ENCODE measurements at places on chromosomes 3 and 15.
A peak's percentile ranks its signal among the peaks of the same experiment; 100 is the strongest.

DNA sequence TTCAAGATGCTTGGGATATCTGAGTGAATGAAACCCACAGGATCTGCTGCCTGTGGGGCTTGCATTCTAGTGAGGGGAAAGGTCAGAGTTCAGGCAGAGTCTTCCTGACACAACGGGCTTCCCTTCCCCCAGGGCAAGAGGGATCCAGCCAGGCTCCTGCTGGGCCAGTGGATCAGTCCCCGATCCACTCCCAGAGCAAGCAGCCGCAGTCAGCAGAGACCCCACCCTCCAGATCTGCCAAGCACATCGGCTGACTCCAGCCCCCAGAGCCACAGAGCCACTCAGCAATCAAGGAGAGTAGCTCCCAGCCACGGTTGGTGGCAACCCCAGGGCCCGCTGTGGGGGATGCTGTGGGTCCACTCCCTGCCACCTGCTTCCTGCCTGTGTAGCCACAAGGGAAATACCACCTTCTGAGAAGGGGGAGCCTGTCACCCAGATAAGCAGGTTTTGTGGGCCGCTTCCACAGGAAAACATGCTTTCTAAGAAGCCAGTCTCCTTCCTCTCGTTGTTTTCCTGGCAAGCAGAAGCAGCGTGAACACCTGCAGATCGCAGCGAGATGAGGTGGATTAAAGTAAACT is 44.9 kb downstream of the CPN2 start:
- DNase-seq = no peak

- DNase-seq = no peak
Measured at GRCh38 chr3:12748477-12748876, 10.6 kb downstream of the TMEM40 start.

GRCh38 chr3:42872718-42873117 is 3.0 kb downstream of the CYP8B1 start:
- DNase-seq = no peak

- DNase-seq = no peak
Measured at GRCh38 chr3:195868866-195869412, 39.4 kb downstream of the TNK2 start.

GRCh38 chr3:77040216-77040615 is 317 bp downstream of the ROBO2 start:
- no peak for DNase-seq

- DNase-seq = no peak
Measured at GRCh38 chr3:113590983-113591382, 58.6 kb downstream of the SIDT1 start.

GRCh38 chr3:130795396-130795795 is 48.8 kb upstream of the PIK3R4 start:
- DNase-seq = no peak

DNA sequence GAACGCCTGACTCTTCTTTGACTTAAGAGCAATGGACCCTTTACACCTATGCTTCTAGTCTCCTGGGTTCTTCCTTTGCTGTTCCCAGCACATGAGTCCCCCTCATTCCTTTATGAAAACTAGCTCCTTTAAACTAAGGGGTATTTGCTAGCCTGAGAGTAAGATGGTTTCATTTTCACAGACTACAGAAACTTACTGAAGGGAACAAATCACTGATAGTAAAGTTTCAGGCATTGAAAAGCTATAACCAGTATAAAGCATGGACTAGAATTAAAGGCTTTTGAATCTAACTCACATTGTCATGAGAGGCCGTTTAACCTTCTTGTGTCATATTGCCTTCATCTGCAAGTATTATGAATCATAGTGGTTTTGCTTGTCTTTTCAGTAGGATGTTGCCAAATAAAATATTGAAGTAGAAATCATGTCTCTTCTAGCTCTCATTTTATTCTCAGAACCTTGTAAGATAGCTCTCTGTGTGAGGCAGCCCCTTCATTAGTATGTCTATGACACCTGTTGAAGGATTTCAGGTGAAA is 765.9 kb downstream of the NR2F2 start:
- no peak for DNase-seq

GRCh38 chr15:44010089-44010488 is 183.3 kb downstream of the WDR76 start:
- peak; percentile 32 for DNase-seq

DNA sequence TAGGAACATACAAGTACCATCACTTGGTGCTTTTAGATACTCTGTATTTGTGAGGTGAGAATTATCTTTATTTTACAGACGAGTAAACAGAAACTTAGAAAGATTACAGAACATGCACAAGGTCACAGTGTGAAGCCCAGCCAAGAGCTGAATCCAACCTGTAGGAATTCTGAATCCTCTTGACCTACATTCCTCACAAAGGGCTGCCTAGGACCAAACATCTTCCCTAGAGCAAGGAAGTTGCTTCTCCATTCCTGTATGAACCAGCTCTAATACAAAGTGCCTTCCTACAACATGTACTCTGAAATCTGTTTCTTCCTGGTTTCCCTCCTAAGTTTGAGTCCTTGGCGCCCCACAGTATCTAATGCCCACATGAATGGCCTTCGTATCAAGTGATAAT is 2.9 kb downstream of the HDGFL3 start:
- no peak for DNase-seq

DNA sequence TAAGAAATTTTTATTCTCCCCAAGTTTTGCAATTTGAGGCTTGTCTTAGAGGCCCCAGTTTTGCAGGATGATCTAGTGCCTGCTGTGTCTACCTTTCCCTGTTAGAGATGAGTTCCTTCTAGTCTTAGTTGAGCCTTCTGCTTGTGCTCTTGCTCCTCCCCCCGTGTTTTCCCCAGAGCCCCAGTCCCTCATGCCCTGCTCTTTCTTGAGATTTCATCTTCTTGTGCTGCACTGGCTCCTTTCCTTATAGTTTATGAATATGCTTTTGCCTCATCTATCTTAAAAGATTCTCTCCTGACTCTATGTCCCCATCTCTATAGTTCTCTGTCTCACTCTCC is 4.7 kb downstream of the GAP43 start:
- no peak for DNase-seq

GRCh38 chr3:42755681-42756578 is 17.1 kb downstream of the CCDC13 start:
- peak; percentile 31 for DNase-seq

DNA sequence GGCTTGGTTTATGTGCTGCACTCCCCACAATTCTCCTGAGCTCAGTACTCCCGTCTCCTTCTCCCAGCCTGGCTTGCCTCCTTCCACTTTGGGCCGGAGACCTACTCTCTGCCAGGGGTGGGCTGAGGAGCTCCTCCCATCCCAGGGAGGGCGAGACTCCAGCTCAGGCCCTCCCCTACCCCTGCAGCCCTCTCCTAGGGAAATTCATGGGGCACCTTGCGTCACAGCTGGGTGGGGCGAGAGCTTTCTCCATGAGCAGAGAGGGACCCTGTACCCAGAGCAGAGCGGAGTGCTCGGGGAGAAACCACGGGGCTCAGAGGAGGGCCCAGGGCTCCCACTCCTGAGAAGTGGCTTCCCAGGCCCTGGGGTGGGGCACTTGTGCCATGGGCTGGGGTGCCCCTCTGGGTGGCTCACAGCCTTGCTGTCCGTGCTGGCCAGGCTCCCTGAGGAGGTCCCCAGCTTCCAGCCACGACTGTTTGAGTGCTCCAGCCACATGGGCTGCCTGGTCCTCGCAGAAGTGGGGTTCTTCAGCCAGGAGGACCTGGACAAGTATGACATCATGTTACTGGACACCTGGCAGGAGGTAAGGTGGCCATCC is 13.3 kb downstream of the VILL start:
- DNase-seq = no peak
